ENCODE measurements at places on chromosomes 6 and 20.

- no peak for DNase-seq
Observed at GRCh38 chr6:117034971-117035370, 157.9 kb downstream of the RFX6 start.

- DNase-seq, result no peak
Observed at GRCh38 chr20:60477958-60478357, 519.7 kb downstream of the CDH26 start.

GRCh38 chr6:137320271-137320670 is 101.1 kb upstream of the IFNGR1 start:
- no peak for DNase-seq

DNA sequence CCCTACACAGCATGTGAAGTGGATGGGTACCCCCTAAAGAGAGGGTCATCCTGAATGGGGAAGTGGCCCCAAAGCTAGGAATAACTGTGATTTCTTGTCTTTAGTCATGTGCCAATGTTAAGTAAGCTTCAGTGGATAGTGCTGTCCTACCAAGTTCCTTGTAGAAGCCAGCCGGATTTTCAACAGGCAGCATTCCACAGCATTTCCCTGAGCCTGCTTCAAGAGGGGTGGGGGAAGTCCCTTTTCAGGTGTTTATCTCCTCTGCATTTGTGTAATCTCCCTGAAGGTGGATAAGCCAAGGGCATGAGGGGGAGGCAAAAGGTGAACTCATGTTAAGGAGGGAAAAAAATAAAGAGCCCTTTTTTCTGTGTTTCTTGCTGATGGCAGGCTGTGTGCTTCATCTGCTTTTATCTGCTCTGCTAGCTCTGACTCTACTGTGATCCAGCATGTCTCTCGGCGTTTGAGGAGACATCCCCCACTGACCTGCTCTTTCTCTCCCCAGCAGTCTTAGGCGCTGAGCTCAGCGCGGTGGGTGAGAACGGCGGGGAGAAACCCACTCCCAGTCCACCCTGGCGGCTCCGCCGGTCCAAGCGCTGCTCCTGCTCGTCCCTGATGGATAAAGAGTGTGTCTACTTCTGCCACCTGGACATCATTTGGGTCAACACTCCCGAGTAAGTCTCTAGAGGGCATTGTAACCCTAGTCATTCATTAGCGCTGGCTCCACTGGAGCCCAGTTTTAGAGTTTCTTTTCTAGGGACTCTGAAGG is 1.9 kb downstream of the EDN1 start:
- DNase-seq, result no peak

- no peak for DNase-seq
Observed at GRCh38 chr6:111377558-111378120, 105.4 kb downstream of the REV3L start.

DNA sequence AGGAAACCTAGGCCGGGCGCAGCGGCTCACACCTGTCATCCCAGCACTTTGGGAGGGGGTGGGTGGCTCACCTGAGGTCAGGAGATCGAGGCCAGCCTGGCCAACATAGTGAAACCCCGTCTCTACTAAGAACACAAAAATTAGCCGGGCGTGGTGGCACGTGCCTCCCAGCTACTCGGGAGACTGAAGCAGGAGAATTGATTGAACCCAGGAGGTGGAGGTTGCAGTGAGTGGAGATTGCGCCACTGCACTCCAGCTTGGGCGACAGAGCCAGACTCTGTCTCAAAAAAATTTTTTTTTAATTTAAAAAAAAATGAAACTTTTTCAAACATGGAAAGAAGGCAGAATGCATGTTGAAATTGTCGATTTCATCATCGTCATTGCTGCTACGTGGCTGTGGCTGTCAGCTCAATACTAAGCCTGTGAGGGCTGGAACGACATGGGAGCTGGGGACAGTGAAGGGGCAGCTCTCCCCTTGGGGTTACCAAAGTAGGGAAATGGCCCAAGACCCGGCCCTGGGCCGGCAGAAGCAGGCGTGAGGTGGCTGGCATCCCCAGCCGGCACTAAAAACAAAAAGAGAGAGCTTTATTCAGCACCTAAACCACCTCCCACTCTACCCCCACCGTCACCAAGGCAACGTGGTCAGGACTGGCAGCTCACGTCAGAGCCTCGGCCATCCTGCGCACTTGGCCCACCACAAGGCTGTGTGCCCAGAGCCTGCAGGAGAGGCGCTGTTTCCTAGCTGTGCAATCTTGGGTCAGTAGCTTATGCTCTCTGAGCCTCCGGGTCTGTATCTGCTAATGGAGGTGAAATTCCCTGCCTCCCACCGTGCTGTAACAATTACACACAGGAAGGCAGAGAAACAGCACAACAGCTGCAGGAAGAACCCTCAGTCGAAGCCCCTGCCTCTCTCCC is 30.8 kb downstream of the AGPAT4 start:
- DNase-seq, result peak; percentile 19

DNA sequence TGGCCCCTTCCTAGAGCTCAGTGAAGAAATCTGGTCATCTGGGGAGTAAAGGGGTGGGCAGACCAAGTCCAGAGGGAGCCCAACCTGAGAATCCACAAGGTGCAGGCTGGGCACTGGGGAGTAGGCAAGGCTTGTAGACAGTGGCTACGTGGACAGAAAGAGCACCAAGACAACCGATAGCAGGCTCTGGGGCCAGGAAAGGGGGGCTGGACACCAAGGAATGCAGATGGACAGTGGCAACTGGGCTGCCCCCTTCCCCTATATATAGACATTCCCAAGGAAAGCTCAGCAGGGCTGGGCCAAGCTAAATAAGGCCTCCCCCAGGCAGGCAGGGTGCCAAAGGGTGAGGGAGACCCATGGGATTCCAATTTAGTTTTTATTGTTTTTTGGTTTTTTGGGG is 1.5 kb upstream of the TNNC2 start:
- DNase-seq, result no peak

- no peak for DNase-seq
Observed at GRCh38 chr6:55034752-55035151, 139.6 kb upstream of the HCRTR2 start.

- no peak for DNase-seq
Observed at GRCh38 chr6:1131285-1132079, 180.4 kb upstream of the FOXQ1 start.

DNA sequence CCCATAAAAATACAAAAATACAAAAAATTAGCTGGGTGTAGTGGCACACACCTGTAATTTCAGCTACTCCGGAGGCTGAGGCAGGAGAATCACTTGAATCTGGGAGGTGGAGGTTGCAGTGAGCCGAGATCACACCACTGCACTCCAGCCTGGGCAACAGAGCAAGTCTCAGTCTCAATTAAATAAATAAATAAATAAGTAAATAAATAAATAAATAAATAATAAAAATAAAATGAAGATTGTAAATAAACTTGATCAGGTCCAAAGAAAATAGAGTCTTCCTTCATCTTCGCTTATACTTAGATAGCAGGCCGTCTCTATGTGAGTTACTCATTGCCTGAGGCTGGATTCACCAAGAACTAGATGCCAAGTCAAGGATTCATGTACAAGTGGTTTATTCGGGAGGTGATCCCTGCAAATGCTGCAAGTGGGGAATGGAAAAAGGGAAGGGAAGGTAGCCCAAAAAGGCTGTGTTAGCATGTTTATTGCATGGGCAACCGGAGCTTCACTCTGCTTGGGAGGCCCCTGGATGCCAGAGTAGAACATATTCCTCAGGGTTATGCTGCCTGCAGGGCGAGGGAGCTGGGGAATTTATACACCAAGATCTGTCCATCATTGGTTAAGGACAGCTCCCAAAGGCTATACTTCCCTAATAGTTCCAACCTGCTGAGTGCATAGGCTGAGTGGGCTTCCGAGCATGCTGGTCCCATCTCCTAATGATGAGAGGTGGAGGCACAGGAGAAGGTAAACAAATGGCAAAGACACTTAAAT is 16.3 kb downstream of the PRND start:
- no peak for DNase-seq

DNA sequence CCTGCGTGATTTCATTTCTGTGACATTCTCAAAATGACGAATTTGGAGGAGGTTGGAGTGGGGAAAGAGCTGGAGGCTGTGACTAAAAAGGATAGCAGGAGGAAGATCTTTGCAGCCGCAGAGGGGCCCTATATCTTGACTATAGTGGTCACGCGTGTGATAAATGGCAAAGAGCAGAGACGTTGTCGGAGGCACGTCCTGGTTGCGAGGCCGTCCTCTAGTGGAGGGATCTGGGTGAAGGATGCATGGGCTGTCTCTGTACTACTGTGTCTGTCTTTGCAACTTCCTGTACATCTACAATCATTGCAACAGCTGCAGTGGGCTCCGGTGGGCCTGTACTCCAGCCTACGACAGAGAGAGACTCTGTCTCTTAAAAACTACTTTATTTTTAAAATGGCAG is 76.6 kb downstream of the YTHDF1 start:
- no peak for DNase-seq

- no peak for DNase-seq
Observed at GRCh38 chr6:10585209-10585845, 64.2 kb downstream of the GCNT2 start.

DNA sequence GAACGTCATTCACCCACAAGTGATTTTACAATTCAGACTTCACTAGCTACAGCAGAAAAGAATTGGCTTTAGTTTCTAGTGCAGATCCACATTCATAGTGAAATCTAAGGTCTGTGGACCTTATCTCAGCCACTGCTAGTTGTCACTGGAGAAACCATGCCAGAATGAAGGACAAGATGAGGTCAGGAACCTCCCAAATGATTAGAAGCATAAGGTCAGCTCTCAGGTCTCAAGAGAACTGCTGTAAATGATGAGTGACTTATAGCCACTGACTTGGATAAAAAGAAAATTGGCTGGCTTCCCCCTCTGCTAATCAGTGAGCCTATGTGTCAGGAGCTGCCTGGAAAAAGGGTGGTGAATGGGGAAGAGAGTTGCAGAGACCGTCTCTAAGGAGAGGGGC is 265.3 kb upstream of the BMP2 start:
- no peak for DNase-seq

DNA sequence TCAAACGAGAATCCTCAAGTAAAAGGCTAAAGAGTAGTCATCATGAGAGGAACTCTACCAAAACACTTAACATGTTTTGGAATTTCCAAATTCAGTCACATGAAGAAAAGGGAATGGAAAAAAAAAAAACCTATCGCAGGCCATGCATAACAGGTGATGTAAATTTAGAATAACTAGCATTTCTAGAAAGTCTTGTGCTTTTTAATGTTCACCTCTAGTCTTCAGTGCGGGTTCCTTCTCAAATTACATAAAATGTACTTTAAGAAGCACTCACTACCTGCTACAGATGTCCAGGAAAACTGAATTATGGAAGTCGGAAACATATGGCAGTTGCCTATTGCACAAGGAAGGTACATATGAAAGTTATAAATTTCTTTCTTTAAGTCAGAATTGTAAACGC is 6.1 kb upstream of the TBX18 start:
- no peak for DNase-seq

- DNase-seq, result no peak
Observed at GRCh38 chr6:35907750-35908149, 13.1 kb downstream of the SRPK1 start.

- no peak for DNase-seq
Observed at GRCh38 chr6:170450916-170451761, 102.0 kb downstream of the PSMB1 start.

DNA sequence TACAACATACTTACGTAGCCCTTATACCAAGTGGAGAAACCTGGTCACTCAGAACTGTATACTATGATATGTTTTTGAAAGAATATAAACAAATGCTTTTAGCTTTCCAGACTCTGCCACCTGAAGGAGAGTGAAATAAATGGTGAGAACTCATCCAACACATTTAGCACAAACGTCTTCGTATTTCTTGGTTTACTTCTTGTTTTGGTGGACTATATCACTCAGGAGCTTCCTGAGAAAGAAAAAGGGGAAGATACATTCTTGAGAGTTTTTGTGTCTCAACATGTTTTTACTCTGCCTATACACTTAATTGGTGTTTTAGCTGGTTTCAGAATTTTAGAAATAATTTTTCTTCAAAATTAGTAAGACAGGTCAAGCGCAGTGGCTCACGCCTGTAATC is 19.4 kb upstream of the CTAGE9 start:
- DNase-seq, result no peak

DNA sequence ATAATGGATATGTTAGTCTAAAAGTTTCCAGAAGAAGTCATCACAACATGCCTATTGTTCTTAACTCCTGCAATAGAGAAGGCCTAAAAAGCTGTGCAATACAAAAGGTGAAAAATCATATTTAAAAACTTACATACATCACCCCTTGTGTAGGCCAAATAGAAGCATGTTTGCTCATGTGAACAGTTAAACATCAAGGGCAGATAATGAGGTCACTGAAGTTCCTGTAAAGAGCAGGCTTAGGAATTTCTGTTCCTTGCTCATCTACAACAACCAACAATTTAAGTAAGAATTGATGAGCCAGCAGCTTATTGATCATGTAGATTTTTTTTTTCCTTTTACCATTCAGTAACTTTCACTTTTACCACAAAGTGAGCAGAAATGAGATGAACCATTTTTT is 7.5 kb upstream of the NUP153 start:
- no peak for DNase-seq

- DNase-seq, result no peak
Observed at GRCh38 chr6:117791012-117791411, 115.7 kb downstream of the NUS1 start.

GRCh38 chr6:161660666-161661571 is 387.1 kb upstream of the AGPAT4 start:
- DNase-seq, result no peak

DNA sequence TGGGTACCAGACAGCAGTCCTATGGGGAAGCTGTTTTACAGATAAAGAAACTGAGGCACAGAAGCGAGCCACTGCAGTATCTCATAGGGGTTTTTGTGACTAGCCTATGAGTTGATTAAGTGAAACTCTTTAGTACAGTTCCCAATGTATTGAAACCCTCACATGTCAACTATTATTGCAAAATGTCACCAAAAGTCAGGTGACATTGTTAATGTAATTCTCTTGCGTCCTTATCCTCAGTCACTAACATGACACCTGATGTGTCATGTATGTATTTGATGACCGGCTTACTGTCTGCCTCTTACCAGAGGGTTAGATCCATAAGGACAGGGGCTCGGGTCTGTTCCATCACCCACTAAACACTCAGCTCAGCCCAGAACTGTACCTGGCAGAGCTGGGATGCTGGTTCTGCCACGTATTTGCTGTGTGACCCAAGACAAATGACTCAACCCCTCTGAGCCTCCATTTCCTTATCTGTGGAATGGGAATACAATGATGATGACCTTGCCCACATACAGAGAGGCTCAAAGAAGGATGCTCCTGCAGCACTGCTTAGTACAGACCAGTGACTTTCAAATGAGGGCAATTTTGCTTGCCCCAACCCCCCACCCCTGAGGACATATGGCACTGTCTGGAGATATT is 32.9 kb downstream of the PREX1 start:
- DNase-seq, result no peak

All from GOT3 (cell line).